ENCODE measurements at places on chromosomes 3 and 15.

DNA sequence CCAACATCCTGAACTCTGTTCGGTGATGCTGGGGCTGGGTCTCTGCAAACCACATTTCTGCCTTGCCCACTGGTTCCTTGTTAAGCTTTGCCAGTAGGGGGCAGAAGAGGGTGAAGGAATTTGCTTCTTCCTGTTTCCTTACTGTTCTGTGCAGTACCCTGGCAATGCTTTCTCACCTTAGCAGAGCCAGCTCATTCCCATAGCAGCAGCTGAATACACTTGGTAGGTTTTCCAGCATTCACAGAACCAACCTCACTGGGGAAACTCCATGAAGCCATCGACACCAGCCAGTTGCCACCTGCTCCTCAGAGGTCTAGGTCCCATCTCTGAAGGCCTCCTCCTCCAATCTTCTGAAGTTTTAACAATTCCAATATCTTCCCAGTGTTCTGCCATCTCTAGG is 308.4 kb downstream of the PDCD6IP start:
- H3K27ac ChIP-seq, result no peak overlapping the region
- no peaks in the 10 kb centered on the region for H3K4me1 ChIP-seq
- H3K27me3 ChIP-seq, result no peaks in the 10 kb centered on the region
- DNase-seq, result no peak
- H3K4me3 ChIP-seq, result no peak overlapping the region

DNA sequence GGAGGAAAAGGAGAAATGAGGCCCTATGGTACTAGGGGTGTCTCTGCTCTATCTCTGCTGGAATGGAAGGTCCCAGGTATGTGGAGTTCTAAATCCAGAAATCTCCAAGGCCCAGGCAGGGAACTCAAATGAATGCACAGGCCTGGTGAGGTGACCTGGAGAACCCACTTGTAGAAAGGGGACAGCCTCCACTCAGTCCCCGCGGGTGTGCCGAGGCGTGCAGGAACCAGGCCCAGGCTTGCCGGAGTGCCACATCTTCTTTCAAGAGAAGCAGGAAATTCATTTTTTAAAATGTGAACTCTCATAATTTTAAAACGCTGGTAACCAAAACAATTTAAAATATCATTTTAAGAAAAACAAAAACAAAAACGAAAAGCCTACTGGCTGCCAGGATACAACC is 32.2 kb upstream of the ADCY5 start:
- no peak for DNase-seq
- no peak overlapping the region for H3K4me3 ChIP-seq
- no peaks in the 10 kb centered on the region for H3K4me1 ChIP-seq
- peaks cover 33% of the 10 kb centered on the region for H3K27me3 ChIP-seq

DNA sequence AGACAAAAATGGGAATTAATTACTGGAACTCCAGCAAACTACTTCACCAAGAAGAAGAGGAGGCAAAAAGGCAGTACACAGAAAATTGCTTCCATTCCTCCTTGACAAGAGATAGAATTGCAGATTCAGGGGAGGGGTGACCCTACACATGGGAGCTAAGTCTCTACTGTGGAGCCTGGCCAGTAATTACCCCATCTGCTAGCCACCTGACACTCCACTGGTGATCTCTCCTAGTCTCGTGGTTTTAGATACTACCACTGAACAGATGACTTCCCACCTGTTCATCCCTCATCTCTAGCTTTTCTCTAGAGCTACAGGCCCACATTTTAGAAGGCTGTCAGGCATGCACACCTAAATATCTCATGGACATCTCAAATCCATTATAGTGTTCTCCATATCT is 224.3 kb upstream of the NR2F2 start:
- H3K4me1 ChIP-seq, result peaks cover 5% of the 10 kb centered on the region
- H3K36me3 ChIP-seq, result no peaks in the 10 kb centered on the region
- H3K4me3 ChIP-seq, result no peak overlapping the region
- DNase-seq, result no peak
- H3K27me3 ChIP-seq, result peaks cover 1% of the 10 kb centered on the region

- DNase-seq, result no peak
- H3K36me3 ChIP-seq, result peaks cover 8% of the 10 kb centered on the region
- no peaks in the 10 kb centered on the region for H3K4me1 ChIP-seq
- no peak overlapping the region for H3K4me3 ChIP-seq
These were observed 152.2 kb downstream of the NR2E3 start for GRCh38 chr15:71962537-71962936.

- H3K4me1 ChIP-seq, result peaks cover 6% of the 10 kb centered on the region
- H3K4me3 ChIP-seq, result no peak overlapping the region
- H3K27me3 ChIP-seq, result no peaks in the 10 kb centered on the region
- H3K36me3 ChIP-seq, result no peaks in the 10 kb centered on the region
- no peak for DNase-seq
These were observed 133.6 kb downstream of the P2RY1 start for GRCh38 chr3:152968388-152969024.

GRCh38 chr3:13556917-13557316 is 8.0 kb downstream of the FBLN2 start:
- H3K4me3 ChIP-seq, result no peak overlapping the region
- no peaks in the 10 kb centered on the region for H3K27me3 ChIP-seq
- DNase-seq, result no peak
- no peak overlapping the region for H3K27ac ChIP-seq
- peaks cover 19% of the 10 kb centered on the region for H3K4me1 ChIP-seq

- peak overlapping the region; percentile 93 for H3K4me3 ChIP-seq
- DNase-seq, result peak; percentile 99
- peak overlapping the region; percentile 97 for H3K27ac ChIP-seq
These were observed 819 bp upstream of the DUSP7 start for GRCh38 chr3:52056968-52057811.

GRCh38 chr15:26662283-26662682 is 110.6 kb downstream of the GABRB3 start:
- H3K4me1 ChIP-seq, result no peaks in the 10 kb centered on the region
- H3K27me3 ChIP-seq, result peaks cover 4% of the 10 kb centered on the region
- no peak for DNase-seq
- H3K4me3 ChIP-seq, result no peak overlapping the region
- no peaks in the 10 kb centered on the region for H3K36me3 ChIP-seq

DNA sequence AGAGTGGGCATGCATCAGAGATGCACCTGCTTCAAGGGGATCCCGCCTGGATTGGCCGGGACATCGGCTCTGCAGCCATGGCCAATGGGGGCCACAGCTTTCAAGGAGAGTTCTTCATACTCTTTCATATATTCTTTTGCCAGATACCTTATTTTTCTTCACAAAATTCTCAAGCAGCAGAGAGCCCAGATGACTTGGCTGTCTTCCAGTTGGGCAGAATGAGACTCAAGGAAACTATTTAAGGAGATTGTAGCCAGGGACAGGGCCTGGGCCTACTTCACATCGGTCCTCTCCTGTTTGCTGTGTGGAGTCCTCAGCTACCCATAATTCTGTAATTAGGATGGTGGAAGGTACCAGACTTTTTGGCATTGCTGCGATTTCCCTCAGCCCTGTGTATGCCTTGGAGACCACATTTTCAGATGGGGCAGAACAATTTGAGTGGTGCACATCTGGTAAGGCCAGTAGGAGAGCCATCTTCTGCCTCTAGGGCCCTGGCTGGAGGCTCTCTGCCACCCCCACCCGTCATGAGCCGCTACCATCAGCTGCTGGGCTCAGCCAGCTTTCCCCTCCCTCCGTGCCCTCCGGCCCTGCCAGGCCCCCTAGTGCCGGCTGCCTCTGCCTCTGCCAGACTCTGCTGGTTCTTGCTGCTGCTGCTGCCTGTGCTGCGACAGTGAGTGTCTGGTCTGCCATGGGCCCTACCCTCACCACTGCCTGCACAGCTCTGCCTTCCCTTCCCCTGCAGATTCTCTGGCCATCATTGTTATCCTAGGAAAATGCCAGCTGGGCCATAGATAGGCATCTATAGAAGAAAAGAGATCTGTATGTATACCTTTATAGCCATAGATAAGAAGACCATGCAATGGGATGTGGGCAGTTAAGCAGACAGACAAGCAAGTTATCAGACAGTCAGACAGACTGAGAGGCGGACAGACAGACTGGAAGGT is 6.7 kb downstream of the PLIN1 start:
- no peak overlapping the region for H3K27ac ChIP-seq
- peak; percentile 32 for DNase-seq
- H3K4me3 ChIP-seq, result no peak overlapping the region
- H3K36me3 ChIP-seq, result no peaks in the 10 kb centered on the region

GRCh38 chr3:191790934-191791333 is 330.0 kb downstream of the PYDC2 start:
- no peaks in the 10 kb centered on the region for H3K27me3 ChIP-seq
- H3K4me3 ChIP-seq, result no peak overlapping the region
- H3K36me3 ChIP-seq, result peaks cover 22% of the 10 kb centered on the region
- no peak for DNase-seq
- H3K4me1 ChIP-seq, result no peaks in the 10 kb centered on the region

DNA sequence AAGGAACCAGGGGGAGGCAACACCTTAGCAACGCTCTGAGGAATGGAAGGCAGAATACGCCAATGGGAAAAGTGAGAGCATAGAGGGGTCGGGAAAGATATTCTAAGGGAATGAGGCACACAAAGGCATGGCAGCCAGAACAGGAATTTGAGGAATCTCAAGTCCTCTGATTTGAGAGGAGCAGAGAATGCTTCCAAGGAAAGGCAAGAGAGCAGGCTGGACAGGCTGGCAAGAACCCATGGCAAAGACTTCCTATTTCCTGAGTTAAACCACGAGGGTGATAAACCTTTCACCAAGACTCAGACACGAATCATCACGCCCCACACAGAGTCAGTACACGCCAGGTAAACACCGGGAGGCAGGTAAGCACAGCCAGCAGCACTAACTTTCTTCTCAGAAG is 109.8 kb downstream of the IGF2BP2 start:
- DNase-seq, result peak; percentile 35
- no peaks in the 10 kb centered on the region for H3K27me3 ChIP-seq
- peaks cover 95% of the 10 kb centered on the region for H3K4me1 ChIP-seq
- H3K36me3 ChIP-seq, result peaks cover 14% of the 10 kb centered on the region
- H3K27ac ChIP-seq, result peak overlapping the region; percentile 89

- no peak for DNase-seq
- no peaks in the 10 kb centered on the region for H3K36me3 ChIP-seq
- no peak overlapping the region for H3K27ac ChIP-seq
- no peak overlapping the region for H3K4me3 ChIP-seq
- peaks cover 20% of the 10 kb centered on the region for H3K4me1 ChIP-seq
These were observed 65.6 kb downstream of the ITGA11 start for GRCh38 chr15:68366314-68366713.

DNA sequence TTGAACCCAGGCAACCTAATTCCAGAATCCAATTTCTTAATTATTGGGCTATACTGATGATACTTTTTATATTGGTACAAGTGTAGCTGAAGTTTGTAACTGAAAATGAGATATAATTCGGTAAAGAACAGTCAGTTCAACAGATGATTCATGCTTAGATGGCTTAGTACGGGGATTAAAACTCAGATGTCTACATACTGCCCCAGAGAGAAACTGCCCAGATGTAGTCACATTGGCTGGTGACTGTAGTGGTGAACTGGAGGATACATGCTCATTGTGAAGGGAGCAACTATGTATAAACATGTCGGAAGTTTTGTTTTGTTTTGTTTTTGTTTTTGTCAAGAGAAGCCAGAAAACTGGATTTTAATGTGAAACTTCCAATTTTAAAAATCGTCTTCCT is 179.6 kb downstream of the ADAMTSL3 start:
- no peaks in the 10 kb centered on the region for H3K4me1 ChIP-seq
- DNase-seq, result no peak
- H3K27me3 ChIP-seq, result no peaks in the 10 kb centered on the region
- H3K4me3 ChIP-seq, result no peak overlapping the region
- no peak overlapping the region for H3K27ac ChIP-seq
- H3K36me3 ChIP-seq, result peaks cover 9% of the 10 kb centered on the region

DNA sequence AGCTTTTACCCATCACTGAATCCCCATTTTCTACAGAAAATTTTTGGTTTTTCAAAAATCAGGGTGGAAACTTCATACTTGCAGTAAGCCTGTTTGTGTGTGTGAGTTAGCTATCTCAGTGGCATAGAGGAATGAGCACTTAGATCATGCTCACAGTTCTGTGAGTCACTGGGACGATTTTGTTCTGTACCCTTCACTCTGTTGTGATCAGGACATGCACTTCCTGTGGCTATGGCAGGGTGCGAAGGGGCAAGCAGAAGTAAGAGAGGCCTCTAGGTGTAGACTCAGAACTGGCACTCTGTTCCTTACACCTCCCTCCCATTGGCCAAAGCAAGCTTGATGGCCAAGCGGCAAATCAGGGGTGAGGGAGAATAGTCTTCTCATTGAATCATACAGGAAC is 11.6 kb downstream of the NIPA2 start:
- peaks cover 31% of the 10 kb centered on the region for H3K4me1 ChIP-seq
- peak overlapping the region; percentile 66 for H3K27ac ChIP-seq
- peaks cover 22% of the 10 kb centered on the region for H3K36me3 ChIP-seq
- no peak overlapping the region for H3K4me3 ChIP-seq

GRCh38 chr3:122992676-122993075 is 34.9 kb downstream of the SEMA5B start:
- H3K4me3 ChIP-seq, result no peak overlapping the region
- no peak overlapping the region for H3K27ac ChIP-seq
- H3K4me1 ChIP-seq, result no peaks in the 10 kb centered on the region
- DNase-seq, result no peak

DNA sequence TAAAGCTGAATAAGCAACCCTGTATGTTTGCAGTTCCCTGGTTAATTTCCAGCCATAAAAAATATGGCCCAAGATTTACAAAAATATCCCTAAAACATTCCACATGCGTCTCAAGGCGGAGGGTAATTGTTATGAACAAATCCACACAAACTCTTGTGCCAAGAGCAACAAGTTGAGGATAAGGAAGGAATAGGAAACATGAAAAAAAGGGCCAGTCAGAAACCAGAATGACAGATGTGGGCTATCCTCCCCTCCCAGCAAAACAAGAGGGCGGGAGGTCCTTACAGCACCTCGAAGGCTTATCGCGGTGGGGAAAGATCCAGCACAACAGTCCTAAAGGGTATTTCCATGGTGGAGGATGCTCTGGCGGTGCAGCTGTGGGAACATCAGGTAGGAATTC is 155.6 kb upstream of the HES1 start:
- H3K27me3 ChIP-seq, result peaks cover 44% of the 10 kb centered on the region
- H3K36me3 ChIP-seq, result no peaks in the 10 kb centered on the region
- DNase-seq, result no peak

Measured in HFFc6 (cell line).